ENCODE measurements at places on chromosomes 1 and 21. TPM values are rescaled to one million over a fixed set of nuclear protein-coding genes. Genes with fewer than 3 reads are reported as not detected.

The RGS13 gene
- total RNA-seq, result 0.60 TPM

The ARL8A gene
- 58.0 TPM for total RNA-seq

The IL10 gene
- total RNA-seq, result 2.8 TPM

The PLA2G2F gene
- not detected for total RNA-seq

The SLC45A3 gene
- 7.4 TPM for total RNA-seq

- DNase-seq, result no peak
Measured at GRCh38 chr21:33931799-33932390, 16.3 kb upstream of the ATP5PO start.

DNA sequence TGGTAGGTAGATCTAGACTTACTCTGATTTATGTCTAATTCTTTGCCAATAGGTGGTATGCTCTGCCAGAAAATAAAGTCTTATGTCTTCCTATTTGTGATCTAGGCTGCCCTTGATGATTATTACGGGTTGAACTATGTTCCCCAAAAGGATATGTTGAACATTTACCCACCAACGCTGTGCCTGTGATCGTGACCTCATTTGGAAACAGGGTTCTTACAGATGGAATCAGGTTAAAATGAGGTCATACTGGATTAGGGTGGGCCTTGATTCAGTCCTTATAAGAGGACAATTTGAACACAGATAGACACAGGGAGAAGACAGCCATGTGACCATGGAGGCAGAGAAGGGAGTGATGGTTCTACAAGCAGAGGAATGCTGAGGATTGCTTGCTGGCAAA lies 95.1 kb upstream of the BCAR3 start:
- DNase-seq, result no peak

DNA sequence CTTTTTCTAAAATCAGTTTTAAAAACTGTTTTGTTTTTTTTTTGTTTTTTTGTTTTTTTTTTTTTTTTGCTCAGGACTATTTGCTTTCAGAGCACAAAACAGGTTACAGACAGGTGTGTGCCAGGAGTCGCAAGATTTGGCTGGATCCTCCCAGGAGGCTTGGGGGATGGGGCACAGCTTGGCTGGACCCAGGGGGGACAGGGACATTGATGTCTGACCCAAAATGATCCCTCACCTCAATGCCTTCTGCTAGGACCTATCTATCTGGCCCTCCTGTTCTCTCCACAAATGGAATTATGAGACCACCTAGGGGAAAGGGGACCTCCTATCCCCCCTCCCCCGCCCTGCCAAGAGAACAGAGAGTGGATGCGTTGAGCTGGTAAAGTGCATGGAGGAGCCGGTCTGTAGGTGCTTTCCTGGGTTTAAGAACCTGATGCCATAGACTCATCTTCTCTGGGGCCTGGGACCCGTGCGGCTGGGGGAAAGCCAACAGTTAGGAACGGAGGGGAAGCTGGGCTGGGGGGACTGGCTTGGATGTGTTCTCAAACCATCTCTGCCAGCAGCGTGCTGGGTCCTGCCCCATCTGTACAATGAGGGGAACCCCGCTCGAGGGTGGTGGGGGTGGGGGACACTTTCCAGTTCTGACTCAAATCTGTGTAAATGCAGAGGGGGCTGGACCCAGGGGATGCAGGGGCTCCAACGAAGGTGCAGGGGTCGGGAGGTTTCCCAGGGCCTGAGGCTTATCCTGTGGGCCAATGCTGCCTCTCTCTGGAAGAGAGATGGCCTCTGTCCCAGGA lies 28.9 kb downstream of the RUNX3 start:
- no peak for DNase-seq

DNA sequence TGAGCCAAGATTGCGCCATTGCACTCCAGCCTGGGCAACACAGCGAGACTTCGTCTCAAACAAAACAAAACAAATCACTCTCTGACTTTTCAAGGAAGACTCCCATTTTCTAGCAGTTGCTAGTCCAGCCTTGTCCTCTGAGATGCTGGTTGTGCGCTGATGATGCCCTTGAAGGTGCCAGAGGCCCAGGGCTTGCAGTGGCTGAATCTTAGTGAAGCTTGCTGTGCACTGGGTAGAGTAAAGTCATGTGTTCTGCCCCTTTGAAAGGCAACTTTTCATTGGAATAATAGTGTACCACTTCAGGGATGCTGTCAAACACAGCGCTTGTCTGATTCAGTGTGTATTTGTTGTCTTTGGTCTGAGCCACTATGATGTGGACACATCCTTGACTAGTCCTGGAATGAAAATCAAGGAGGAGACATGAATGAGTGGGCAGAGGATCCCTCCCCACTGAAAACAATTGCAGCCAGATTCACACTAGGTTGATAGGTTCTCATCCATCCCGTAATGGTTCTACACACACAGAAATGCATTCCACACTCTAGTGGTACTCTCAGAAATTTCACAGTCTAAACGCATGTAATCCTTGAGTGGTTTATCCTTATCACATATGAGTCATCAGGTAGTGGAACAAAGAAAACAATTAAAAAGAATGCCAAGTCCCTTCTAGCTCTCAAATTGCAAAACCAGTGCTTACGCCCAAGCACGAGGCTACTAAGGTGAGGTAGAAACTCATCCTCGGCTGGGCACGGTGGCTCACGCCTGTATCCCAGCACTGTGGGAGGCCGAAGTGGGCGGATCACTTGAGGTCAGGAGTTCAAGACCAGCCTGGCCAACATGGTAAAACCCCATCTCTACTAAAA lies 17.8 kb upstream of the TDRD10 start:
- DNase-seq, result no peak

DNA sequence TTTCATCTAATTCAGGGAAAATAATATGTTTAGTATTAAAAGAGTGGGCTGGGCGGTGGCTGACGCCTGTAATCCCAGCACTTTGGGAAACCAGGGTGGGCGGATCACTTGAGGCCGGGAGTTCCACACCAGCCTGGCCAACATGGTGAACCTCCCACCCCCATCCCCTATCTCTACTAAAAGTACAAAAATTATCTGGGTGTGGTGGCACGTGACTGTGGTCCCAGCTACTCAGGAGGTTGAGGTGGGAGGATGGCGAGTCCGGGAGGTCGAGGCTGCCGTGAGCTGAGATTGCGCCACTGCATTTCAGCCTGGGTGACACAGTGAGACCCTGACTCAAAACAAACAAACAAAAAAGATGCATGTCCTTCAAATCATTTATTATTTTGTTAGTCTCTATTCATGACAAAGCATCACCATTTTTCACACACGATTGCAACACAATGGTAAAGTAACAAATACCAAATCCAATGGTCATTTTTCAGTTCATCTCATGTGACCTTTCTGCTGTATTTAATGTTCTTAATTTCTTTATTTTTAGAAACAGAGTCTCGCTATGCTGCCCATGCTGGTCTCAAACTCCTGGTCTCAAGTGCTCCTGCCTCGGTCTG lies 1.0 kb downstream of the MSH4 start:
- no peak for DNase-seq

DNA sequence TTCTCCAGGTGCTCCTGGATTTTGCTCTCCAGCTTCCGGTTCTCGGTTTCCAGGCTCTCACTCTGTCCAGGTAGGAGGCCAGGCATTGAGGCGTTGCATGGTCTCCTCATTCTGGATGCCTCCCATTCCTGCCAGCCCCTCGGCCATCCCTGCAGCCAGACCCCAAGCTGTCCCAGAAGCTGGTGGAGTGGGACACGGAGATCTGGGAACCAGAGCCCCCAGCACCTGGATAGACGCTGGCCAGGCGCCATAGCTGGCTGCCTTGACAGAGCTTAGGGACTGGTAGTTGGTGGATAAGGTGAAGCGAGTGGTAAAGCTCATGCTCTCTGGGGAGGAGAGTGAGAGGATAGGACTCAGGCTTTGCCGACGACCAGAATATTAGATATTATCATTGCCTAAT lies 29.6 kb downstream of the RAP1A start:
- no peak for DNase-seq

DNA sequence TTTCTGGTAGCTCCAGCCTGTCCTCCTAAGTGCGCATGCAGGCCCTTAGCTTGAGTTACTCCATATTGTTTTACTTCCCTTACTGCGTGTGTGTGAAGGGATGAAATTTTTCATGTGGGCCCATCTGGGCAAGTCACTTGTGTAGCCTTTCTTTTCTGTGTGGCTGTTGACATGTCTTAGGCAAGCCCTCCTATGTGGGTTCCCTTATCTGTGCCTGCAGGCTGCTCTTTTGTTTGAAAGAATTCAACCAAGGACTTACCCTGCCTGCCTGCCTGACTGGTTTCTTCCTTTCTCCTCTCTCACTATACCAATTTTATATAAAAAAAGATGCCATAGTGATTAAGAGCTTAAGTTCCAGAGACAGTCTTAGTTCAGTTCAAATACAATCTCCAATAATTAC lies 249.3 kb downstream of the ATG4C start:
- DNase-seq, result no peak

GRCh38 chr1:235599536-235599935 lies 50.0 kb downstream of the GNG4 start:
- no peak for DNase-seq

GRCh38 chr1:163442895-163443294 lies 121.1 kb downstream of the NUF2 start:
- no peak for DNase-seq

DNA sequence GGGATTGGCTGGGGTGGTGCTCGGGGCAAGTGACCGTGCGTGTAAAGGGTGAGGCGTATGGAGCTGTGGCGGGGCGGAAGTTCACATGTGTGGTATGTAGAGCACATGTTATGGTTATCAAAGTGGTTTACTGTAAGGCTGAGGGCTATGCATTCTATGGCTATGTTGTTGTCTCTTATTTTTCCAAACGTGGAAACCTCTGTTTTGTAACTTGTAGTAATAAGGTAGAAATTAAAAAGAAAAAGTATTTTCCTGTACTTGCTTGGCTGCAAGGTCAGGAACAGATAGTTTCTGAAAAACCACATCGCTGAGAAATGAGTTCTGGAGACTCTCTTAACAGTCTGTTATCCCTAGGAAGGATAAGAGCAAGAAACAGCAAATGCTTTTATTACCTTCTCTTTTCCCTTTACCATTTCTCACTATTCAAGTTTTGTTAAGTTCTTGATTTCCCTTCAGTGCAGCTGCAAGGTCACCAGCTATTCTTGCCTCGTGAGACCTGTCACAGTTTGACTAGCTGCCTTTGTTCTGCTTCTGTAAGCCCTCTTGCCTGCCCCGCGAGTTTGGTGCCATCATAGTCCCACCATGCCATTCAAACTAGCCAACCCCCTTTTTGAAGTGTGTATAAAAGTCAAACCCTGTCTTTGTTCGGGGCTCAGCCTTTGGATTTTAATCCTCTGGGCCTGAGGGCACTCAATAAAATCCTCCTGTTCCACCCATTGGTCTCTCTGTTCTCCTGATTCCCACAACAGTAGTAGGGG lies 9.5 kb downstream of the RNU1-2 start:
- no peak for DNase-seq

- no peak for DNase-seq
Measured at GRCh38 chr1:160471253-160471652, 51.8 kb downstream of the SLAMF6 start.

GRCh38 chr1:224825525-224826000 lies 103.9 kb upstream of the DNAH14 start:
- DNase-seq, result no peak

DNA sequence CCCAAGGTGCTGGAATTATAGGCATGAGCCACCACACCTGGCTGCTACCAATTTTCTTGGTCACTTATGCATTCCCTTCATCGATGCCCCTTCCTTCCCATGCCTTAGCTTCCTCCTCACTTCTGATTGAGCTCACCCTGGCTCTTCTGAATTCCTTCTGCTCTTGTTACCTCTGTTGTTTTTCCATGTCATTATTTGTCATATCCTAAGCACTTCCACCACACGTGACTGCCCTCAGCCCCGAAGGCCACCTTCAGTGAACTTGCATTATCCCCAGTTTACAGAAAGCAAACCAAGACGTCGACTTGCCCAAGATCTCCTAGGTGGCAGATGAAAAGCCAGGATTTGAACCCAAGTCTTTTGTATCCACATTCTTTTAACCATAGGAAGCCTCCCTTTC lies 30.7 kb downstream of the CA6 start:
- no peak for DNase-seq

DNA sequence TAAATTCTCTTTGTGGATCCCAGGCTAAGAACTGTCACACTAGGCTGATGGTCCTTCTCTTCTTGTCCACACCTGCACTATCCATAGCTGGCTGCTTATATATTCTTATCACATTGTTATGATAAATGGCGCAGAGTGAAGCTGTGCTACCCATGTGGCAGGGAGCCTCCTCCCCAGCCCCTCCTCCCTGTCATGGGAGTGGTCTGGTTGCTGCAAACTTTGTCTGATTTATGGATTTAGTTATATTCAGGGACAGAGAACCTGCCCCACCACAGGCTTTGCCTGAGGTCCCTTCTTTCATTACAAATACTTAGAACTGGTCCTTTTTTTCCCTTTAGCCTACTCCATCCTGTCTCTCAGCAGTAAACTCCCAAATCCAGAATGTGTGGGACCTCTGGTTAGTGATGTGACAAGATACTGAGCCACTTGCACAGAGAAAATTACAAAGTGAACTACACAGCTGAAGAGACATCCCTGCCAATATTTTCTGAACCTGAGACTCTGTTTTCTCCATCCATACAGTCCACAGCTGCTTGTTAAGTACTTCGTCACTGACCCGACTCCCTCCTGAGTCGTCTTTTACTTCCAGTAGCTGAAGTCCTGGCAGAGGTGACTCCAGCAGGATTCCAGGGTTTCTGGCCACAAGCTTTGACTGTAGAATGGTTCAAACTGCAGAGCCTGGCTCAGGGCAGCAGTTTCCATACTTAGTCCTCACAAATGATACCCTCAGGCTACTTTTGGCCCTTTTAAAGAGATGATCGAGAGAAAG lies 37.6 kb downstream of the PTGFRN start:
- DNase-seq, result no peak

DNA sequence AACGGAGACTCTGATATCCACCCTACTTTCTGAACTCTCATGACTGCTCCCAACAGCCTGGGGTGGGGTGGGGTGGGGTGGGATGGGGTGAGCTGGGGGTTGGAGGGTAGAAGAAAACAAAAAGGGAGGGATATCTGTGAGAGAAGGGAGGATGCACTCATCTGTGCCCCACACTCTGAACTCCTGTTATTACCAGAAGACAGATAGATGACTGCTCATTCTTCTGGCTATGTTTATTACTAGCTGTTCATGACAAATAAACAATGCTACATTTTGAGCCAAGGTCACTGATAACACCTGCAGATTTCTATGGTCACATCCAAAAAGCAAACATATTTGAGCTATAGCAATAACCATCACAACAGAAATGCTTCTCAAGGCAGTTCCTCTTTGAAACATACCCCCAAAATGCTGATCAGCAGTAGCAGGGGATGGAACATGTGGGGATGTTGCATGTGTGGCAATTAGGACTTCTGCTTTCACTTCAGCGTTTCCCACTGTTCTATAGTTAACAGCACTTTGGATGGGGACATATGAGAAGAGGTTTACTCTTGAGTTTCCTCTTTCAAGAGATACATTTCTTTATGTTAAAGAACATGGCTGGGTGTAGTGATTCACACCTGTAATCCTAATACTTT lies 43.3 kb downstream of the GPR3 start:
- DNase-seq, result no peak

GRCh38 chr1:8425150-8425780 lies 107.4 kb downstream of the SLC45A1 start:
- DNase-seq, result no peak

All from activated B cell treated with CpG ODN at 0.5 μM for 24 hours (primary cell).